Tibial nerve (tissue), 4 donors: ENCODE measurements at places on chromosomes 1 and 21. TPM values are rescaled to one million over a fixed set of nuclear protein-coding genes. Genes with fewer than 3 reads are reported as not detected.

Gene COL16A1
- 147 TPM for total RNA-seq

DNA sequence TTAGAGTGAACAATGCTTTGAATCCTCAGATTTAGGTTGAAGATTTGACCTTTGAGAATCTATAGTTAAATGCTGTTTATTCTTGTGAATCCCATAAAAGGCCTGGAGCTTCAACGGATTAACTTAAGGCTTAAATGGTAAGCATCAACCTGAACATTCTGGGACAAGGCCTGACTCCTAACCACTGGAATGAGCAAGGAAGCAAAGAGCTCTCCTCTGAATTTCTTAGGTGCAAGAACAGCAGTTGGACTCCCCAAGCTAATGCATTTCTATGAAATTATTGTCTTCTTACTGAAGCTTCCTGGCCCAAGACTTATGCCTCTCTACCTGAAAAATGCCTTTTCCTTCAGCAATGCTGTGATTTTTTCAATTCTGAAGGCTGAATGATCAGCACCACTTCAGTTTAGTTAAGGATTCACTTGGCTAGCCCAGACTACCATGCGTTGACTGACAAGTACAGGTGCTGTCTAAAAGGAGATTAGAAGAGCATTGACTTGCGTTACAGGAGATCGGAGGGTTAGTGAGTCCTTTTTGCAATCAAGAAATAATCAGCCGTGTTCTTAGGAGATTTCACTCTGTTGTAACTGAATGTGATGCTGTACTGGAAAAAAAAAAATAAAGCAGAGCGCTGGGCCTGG, 178.5 kb downstream of the ZC3H11B start:
- H3K4me3 ChIP-seq, result no peak overlapping the region
- DNase-seq, result no peak
- no peaks in the 10 kb centered on the region for H3K27me3 ChIP-seq
- no peak overlapping the region for H3K27ac ChIP-seq
- H3K36me3 ChIP-seq, result no peaks in the 10 kb centered on the region

DNA sequence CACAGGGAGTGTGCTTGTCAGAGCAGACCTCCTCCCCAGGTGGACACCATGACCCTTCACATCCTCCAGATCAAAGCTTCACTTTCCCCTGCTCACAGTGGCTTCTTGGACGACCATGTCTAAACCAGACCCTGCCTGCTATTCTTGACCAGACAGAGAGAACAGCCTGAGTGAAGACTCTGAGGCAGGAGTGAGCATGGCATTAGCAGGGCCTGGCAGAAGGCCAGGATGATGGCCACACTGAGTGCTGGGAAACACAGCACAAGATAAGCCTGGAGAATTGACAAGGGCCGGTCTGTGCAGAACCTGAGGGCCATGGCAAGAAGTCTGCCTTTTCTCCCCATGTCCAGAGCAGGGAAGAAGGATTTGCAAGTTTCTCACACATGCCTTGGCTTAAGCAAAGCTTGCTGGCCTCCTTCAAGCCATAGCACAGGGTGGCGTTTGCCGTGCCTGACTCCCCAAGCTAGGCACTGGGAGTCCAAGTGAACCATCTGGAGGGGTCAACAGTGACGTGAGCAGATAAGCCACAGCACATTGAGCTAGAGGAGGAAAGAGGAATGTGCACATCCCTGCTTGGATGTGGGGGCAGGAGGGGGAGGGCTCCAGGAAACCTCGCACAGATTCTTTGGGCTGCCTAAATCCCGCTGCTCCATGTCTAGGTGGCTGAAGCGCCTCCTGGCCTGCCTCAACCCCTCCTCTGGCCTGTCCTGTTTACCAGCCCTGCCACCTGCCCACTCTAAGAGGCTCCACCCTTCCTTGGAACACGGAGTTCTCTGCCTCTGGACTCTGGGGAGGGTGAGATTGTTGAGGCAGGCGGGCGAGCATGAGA, 87.1 kb downstream of the CD58 start:
- peaks cover 18% of the 10 kb centered on the region for H3K4me1 ChIP-seq
- H3K27ac ChIP-seq, result peak overlapping the region; percentile 71
- H3K27me3 ChIP-seq, result no peaks in the 10 kb centered on the region
- DNase-seq, result no peak
- no peaks in the 10 kb centered on the region for H3K36me3 ChIP-seq
- no peak overlapping the region for H3K4me3 ChIP-seq

- DNase-seq, result no peak
- no peaks in the 10 kb centered on the region for H3K36me3 ChIP-seq
- no peak overlapping the region for H3K27ac ChIP-seq
- no peaks in the 10 kb centered on the region for H3K27me3 ChIP-seq
These were observed 78.0 kb downstream of the PTPN14 start for GRCh38 chr1:214473387-214473786.

Gene OLIG2
- total RNA-seq, result not detected

DNA sequence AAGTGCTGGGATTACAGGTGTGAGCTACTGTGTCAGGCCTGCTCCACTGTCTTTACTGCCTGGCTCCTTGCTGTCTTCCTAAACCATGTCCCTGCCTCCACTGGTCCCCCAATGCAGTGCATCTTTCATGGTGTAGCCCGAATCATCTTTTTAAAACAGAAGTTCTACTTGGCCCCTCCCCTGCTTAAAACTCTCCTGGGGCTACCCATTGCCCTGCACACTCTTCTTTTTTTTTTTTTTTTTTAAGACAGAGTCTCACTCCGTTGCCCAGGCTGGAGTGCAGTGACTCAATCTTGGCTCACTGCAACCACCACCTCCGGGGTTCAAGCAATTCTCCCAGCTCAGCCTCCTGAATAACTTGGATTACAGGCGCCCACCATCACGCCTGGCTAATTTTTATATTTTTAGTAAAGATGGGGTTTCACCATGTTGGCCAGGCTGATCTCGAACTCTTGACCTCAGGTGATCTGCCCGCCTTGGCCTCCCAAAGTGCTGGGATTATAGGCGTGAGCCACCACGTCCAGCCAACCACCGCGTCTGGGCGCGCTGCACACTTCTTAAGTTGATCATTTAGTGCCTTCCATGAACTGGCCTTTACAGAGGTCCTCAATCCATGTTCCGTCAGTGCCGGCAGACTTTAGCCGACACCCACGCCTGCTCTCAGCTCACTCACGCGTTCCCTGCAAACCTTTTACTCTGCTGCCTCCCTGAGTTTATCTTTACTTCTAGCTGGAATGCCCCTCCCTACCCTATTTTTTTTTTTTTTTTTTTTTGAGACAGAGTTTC, 2.4 kb downstream of the FCN3 start:
- peaks cover 16% of the 10 kb centered on the region for H3K4me1 ChIP-seq
- no peaks in the 10 kb centered on the region for H3K36me3 ChIP-seq
- H3K4me3 ChIP-seq, result no peak overlapping the region
- no peak for DNase-seq

GRCh38 chr1:214660900-214661299, 57.9 kb downstream of the CENPF start:
- no peaks in the 10 kb centered on the region for H3K4me1 ChIP-seq
- no peaks in the 10 kb centered on the region for H3K36me3 ChIP-seq
- no peak overlapping the region for H3K4me3 ChIP-seq

Gene ITLN2
- total RNA-seq, result not detected

DNA sequence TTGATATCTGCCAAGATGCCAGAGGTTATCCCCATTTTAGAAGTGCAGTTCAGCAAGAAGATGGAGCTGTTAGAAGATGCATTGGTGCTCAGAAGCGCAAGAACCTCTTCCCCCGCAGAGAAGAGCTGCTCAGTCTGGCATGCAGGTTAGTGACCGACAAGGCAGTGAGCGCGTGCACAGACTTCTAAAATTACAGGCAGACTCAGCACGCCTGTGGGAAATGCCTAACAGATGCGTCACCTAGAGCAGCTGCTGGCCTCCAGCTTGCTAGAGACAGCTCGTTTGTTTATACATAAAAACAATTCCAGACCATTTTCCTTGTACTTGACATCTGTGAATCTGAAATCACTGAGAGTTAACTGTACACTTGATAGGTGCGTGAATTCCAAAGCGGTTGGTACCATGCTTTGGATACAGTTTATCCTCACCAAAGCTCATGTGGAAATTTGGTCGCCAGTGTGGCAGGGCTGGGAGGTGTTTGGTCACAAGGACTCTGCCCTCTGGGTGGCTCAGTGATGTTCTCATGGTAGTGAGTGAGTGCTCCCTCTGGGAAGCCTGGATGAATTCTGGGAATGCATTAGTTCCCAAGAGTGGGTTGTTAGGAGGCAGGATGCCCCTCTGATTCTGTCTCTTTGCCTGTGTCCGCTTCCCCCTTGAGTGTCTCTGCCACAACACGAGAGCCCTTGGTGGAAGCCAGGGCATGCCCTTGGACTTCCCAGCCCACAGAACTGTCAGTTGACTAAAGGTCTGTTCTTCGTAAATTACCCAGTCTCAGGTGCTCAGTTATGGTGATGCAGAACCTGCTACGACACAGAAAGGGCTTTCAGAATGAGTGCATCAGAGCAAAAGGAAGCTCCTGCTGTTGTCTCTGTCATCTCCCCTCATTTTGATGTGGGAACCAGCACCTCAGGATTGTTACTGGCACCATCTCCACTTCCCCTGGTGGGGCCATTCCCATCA, 24.4 kb downstream of the SNAP47 start:
- no peaks in the 10 kb centered on the region for H3K27me3 ChIP-seq
- peak overlapping the region; percentile 83 for H3K27ac ChIP-seq
- H3K4me1 ChIP-seq, result peaks cover 46% of the 10 kb centered on the region

Gene FMO5
- total RNA-seq, result 2.9 TPM
